Activated T-helper 1 cell treated with Interleukin-2 at 50 U/mL for 16 hours (primary cell): ENCODE measurements at places on chromosomes 2 and 18.

- no peak for DNase-seq
Observed at GRCh38 chr2:113886479-113887008, 3.3 kb upstream of the ACTR3 start.

- no peak for DNase-seq
Observed at GRCh38 chr2:159169187-159169586, 117.3 kb downstream of the WDSUB1 start.

GRCh38 chr2:119068154-119068725, 90.3 kb downstream of the C1QL2 start:
- DNase-seq, result no peak

- no peak for DNase-seq
Observed at GRCh38 chr18:44844486-44844885, 163.8 kb downstream of the SETBP1 start.

DNA sequence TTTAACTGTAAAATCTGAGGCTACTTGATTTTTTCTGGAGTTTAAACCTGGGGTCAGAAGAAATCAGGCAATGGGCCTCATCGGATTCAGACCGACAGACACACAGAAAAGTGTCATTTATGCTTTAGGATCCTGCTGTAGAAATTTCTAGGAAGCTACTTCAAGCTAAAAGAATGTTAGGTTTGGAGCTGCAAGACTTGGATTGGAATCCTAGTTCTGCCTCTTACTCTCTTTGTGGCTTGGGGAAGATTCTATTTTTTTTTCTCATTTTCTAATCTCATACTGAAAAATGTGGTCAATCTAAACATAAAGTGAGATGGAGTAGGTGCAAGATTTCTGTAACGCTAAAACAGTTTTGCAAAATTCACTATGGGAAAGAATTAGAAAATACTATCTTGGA, 48.8 kb upstream of the KCNE4 start:
- no peak for DNase-seq

- no peak for DNase-seq
Observed at GRCh38 chr2:225471039-225471438, 71.5 kb downstream of the NYAP2 start.

- no peak for DNase-seq
Observed at GRCh38 chr2:204914708-204915107, 369.4 kb downstream of the PARD3B start.

DNA sequence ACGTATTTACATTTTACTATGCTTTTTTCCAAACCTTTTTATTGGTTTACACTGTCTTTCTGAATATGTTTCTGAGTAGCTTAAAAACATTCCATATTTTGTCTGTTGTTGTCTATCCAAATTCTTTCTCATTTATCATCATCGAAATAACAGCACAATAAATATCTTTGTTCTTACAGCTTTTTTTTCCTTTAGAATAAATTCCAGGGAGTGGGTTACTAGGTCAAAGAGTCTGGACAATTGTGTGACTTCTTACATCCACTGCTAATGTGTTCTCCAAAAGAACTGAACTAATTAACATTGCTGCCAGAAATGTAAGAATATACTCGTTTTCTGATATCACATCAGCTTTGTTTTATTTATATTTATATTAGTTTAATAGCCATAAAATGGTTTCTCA, 59.4 kb downstream of the ANKRD44 start:
- no peak for DNase-seq
